ENCODE measurements at places on chromosomes 13 and 19. TPM values are rescaled to one million over a fixed set of nuclear protein-coding genes. Genes with fewer than 3 reads are reported as not detected.

- no peak for DNase-seq
These were observed 189.3 kb downstream of the TM9SF2 start for GRCh38 chr13:99690426-99691174.

DNA sequence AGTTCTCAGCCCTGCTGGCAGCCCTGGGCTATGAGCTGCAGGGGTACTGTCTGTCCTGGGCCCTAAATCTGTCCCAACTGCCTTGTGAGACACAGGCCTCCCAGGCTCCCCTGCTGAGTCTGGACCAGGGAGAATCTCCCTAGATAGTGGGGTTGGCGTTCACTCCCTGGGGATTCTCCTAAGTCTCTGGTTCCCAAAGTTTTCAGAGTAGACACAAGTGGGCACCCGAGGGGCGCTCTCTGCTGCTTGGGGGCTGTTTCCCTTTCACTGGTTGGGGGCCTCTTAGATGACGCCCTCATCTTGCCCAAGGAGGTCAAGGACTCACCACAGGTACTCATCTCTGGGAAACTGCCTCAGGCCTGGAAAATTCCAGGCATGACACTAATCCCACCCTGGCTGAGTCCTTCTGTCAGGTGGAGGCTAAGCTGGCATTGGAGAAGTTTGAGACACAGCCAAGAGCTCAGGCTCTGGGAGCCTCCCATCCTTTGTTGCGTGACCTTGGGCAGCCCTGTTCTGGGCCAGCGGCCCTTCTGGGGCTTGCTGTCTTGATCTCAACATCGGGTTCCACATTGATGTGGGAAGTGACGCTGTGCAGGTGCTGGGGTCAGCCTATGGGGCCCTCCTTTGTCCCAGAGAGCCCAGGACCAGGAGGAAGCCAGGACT lies 3.9 kb downstream of the RPL18A start:
- no peak for DNase-seq

GRCh38 chr13:33207615-33207961 lies 78.0 kb downstream of the STARD13 start:
- no peak for DNase-seq

GRCh38 chr13:39452417-39452816 lies 150.6 kb downstream of the LHFPL6 start:
- DNase-seq, result no peak

- no peak for DNase-seq
These were observed 415.6 kb downstream of the DCT start for GRCh38 chr13:94063848-94064247.

- no peak for DNase-seq
These were observed 18.6 kb upstream of the MLLT1 start for GRCh38 chr19:6298413-6298812.

DNA sequence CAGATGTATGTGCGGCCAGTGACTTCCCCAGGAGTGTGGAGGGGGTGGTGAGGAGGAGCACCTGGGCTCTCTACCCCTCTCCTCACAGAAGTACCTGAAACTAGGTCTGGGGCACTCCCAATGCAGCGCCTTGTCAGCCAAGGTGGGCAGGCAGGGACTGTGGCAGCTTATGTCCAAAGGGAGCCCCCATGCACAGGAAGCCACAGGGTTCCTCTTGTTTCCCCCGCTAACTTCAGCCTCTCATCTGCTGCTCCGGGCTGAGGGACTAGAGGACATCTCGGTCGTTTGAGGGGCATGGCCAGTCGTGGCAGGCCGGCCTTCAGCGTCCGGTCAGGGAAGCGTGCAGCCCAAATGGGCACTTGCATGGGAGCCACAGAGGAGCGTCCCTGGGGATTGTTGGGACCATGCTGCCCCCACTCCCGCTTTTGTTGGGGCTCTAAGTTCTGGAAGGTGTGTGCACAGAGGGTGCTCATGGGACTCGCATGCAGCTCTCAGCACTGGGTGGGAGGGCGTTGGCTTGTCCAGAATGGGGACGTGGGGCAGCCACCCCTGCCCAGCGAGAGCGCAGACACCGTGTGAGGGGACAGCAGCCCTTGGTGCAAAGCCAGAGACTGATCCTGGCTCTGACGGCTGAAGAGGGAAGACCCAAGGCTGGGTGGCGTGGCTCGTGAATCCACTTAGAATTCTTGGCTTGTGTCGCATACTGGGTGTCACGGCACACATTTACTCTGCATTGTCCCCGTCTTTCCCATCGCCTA lies 16.6 kb upstream of the NPAS1 start:
- DNase-seq, result no peak

GRCh38 chr13:36344886-36345437 lies 1.2 kb downstream of the SPART start:
- DNase-seq, result peak; percentile 20

- no peak for DNase-seq
These were observed 292.5 kb downstream of the UQCRFS1 start for GRCh38 chr19:28920269-28921066.

DNA sequence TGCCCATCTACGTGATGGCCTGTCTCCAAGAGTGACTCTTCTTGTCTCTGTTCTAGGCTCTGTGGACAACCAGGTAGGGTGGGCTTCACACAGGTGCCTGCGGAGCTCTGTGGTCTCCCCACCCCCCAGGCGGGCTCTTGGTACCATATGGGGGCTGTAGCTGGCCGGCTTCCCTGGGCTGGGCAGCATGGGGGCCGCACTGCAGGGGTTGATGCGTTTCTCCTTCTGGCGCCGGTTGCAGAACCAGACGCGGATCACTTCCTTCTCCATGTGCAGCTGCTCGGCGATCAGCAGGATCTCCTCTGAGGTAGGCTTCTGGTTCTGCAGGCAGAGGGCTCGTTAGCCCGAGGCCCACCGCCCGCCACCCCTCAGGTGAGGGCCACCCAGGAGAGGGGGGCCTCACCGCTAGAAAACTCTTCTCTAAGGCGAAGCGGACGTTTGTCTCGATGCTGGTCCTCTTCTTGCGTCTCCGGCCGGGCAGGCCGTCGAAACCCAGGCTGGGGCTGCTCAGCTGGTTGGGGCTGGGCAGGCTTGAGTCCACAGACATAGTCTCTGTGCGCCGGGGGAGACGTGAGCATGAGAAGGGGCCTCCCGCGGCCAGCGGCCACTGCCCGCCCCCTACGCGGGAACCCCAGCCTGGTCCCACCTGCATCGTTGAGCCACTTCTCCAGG lies 19.3 kb downstream of the ZNF574 start:
- no peak for DNase-seq

DNA sequence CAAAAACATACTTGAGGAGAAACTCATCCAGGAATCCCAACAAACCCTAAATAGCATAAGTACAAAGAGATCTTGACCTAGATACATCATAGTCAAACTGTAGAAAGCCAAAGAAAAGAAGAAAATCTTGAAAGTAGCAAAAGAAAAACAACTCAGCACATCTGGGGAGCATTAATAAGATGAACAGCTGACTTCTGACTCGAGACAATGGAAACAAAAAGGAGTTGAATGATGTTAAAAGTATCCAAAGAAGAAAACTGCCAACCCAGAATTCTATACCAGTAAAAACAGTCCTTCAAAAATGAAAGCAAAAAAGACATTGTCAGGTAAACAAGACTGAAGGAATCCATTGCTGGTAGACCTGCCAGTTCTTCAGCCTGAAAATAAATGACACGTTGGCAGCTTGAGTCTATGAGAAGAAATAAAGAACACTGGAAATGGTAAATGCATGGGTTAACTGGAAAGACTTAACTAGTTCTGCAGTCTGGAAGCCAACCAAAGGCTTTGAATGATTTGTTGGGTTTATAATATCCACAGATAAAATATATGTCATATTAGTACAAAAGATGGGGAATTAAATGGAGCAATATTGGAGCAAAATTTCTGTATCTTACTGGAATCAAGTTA lies 46.8 kb downstream of the TSSK6 start:
- DNase-seq, result no peak

GRCh38 chr13:79775830-79776229 lies 294.9 kb downstream of the NDFIP2 start:
- DNase-seq, result peak; percentile 7

DNA sequence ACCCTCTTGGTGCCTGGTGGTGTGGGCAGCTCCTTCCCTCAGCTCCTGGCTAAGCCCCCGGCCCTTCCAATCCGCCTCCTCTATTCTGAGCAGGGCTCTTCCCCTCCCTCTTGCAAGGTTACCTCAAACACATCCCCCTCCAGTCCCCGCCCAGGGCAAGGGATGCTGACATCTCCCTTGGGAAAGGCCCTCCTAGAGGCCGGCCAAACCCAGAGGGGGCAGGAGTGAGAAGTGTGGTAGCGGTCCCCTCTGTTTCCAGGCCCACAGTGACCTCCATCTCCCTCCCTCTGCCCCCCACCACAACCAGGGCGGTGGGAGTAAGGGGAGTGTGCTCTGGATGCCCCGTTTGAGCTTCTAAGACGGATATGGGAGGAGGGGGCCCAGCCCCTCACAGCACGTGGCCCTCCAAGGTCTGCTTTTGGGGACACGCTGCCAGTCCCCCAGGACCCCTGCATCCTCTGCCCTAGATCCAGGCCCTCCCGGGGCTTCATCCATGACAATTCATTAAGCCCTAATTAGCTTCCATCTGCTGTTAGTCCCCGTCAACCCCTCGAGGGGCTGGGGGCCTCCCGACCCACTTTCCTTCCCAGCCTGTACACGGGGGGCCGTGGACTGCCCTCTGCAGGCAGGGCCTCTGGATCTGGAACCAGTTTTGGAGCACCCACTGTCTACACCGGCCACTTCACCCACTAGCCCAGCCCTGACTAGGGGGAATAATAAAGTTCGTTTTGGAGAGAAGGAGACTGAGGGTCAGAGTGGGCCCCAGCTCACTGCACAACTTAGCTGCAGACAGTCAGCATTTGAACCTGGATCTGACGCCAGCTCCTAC lies 2.3 kb downstream of the LINGO3 start:
- no peak for DNase-seq

Gene CLEC4G
- not detected for total RNA-seq

Gene SOX1
- not detected for total RNA-seq

Gene URAD
- total RNA-seq, result not detected
